ENCODE measurements at places on chromosomes 16 and 17.

DNA sequence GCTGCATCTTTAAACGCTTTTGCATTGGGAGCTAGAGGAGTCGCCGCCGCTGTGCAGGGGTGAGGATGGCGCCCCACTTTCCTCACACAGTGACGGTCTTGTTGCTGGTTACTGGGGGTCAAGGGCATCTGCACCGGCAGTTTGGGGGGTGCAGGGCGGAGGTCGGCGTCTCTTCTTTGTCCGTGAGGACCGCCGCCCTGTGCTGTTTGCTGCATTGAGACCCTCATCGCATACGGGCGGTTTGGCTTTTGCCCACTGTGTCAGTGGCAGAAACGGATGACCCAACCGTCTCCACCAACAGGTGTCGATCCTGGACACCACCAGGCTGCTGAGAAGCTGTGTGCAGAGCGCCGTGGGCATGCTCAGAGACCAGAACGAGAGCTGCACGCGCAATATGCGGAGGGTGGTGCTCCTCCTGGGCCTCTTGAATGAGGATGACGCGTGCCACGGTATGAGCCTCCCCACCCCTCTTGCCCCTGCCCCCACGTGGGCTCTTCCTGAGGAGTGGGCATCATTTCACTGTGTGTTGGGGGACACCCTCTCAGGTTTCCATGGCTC, 61.2 kb upstream of the ENDOV start:
- no peak for DNase-seq

DNA sequence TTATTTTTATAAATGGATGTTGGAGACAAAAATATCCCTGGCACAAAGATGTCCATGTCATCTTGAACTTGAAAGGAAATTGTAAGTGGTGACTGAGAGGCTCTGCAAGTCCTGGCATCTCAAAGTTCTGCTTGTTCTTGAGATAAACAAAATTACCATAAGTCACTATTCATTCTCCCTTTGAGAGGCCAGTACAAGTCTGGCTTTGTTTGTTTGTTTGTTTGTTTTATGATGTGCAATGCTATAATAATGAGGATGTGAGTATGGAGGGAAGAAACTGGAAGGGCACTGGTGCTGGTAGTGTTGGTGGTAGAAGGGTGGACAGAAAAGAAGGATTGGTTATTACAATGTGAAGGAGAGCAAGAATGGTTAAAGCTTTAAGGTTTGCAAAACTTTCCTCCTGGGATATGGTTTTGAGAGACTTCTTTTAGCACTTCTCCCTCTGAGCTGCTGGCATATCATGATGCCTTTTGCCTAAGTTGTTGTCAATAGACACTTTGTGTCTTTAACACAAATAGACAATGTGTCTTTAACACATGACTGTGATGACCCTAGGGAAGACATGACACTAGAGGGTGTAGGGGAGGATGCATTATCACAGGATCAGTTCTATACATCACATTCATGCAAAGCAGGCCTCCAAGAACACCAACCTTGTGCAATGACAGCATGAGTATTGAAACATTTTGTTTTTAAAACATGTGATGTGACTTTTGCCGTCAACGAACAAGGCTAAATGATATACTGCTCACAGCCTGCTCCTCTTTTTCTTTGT, 880.5 kb upstream of the GOT2 start:
- DNase-seq: no peak

- DNase-seq: no peak
Measured at GRCh38 chr16:26220894-26221293, 529.1 kb downstream of the HS3ST4 start.

DNA sequence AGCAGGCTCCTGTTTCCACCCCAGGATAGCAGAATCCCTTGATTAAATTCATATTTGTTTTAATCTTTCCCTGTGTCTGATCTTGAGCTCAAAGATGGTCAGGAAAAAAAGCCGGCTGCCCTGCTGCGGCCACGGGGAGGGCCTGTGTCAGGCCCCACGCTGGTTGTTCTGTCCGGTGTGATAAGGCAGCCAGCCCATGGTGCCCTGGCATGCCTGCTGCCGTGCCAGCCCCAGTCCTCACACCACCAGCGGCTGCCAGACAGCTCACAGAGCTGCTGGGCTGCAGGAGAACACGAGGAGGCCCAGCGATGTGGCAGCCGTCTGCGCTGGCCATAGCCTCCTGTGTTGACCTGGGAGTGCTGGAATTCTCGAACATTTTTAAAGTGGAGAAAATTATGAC, 34.7 kb upstream of the BRD7 start:
- DNase-seq: no peak

DNA sequence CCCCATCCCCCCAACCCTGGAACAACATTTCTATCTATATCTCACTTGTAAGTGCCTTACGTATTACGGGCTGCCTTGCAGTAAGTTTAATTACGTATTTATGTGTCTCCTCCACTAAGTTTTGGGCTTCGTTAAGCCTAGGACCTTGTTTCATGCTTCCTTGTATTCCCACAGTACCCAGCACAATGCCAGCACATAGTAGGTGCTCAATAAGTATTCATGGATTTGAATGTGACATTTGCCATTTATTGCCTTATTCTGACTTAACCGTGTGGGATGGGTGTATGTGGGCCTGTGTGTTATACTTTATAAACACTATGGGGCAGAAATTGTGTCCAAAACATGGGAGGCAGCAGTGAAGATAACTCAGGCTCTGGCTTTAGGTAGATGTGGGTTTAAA, 6.0 kb downstream of the COA3 start:
- DNase-seq: no peak

GRCh38 chr16:87926246-87927194, 9.8 kb downstream of the CA5A start:
- no peak for DNase-seq

GRCh38 chr17:27547301-27547683, 83.7 kb upstream of the LGALS9 start:
- DNase-seq: no peak

- DNase-seq: no peak
Measured at GRCh38 chr17:64780096-64781013, 118.2 kb upstream of the SMURF2 start.

DNA sequence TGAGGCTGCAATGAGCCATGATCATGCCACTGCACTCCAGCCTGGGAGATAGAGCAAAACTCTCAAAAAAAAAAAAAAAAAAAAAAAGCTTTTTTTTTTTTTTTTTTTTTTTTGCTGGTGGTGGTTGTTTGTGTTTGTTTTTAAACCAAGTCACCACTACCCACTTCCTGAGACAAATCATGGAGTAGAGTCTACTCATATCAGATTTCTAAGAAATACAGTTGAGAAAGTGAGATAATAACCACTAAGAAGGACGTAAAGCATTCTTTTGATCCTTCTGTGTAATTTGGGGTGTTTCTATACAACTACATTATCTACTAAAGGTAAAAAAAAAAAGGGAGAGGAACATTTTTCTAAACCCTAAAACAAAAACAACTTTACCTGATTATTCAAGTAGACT, 38.0 kb downstream of the AXIN2 start:
- DNase-seq: no peak

- no peak for DNase-seq
Measured at GRCh38 chr17:9487406-9487805, 88.2 kb downstream of the STX8 start.

DNA sequence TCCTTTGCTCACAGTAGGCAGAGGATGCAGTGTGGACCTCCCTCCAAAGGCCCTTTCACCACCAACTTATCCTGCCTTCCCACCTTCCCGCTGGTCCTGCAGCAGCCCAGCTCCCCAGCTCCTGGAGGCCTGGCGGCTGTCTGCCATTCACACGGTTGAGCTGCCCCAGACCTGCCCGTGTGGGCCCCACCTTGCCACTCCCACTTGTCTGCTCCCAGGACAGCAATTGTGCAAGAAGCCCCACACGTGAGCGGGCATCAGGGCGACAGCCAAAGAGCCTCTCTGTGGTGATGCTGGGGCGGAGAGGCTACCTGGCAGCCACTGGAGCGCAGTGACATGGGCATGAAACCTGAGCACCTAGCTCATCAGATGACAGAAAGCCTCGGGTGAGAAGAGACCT, 248.6 kb upstream of the MAF start:
- DNase-seq: no peak

GRCh38 chr16:80716564-80717139, 87.7 kb downstream of the CDYL2 start:
- no peak for DNase-seq

DNA sequence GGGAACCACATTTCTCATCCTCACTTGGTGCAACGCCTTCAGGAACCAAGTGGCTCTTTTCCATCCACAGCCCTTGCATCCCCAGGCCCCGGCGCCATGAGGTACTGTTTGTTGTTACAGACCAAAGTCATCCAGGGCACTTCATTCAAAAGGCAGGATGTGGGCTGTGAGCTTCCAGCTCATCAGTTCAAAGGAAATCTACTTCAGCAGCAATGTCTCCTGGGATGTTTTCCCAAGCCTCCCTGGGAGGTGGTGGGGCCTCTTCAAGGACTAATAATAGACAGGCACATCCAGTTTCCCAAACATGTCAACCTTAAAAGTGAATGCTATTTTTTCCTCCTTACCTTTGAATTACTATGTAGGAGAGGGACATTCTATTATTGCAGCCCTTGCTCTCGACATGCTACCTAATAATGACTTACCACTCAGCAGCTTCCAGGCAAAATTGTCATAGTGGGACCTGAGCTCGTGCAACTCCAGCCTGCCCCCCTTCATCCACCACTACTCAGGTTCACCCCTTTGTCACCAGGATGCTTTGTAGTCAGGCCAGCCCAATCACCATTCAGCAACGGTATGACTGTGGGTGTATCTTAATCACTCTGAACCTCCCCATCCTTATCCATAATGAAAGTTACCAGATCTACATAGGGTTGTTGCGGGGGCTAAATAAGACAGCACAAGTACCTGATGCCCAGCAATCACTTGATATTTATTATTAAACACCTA, 1.7 kb upstream of the PRKCB start:
- no peak for DNase-seq

- no peak for DNase-seq
Measured at GRCh38 chr17:68344701-68345136, 53.4 kb downstream of the ARSG start.

DNA sequence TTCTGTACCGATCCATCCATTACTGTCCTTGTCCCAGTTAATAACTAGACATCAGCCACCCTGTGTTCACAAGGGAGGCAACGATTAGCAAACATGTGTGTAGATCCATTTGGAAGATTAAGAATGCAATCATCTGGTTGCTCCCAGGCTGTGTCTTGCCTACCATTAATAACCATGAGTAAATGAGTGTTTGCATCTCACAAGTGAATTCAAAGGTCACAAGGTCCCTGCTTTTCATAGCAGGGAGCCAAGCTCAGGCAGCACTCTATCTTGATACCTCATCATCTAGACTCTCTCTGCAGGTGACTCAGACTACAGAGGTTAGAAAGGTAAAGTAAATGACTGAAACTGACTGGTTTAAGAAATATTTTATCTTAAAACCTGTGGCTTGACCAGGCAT, 25.3 kb downstream of the VWA3A start:
- DNase-seq: no peak

- no peak for DNase-seq
Measured at GRCh38 chr17:44552361-44552760, 4.9 kb upstream of the FZD2 start.

DNA sequence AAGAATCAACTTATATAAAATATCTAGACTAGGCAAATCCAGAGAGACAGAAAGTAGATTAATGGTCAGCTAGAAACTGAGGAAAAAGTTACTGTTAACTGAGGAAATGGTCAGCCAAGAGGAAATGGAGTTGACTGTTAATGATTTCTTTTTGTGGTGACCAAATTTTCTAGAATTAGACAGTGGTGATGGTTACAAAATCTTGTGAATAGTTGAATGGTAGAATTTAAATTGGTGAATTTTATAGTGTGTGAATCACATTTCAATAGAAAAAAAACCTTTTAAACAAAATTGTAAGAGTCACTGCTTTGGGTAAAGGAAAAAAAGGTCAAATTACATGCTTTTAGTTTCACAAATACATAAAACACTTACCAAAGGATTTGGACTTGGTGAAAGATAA, 30.0 kb downstream of the APPBP2 start:
- DNase-seq: no peak

DNA sequence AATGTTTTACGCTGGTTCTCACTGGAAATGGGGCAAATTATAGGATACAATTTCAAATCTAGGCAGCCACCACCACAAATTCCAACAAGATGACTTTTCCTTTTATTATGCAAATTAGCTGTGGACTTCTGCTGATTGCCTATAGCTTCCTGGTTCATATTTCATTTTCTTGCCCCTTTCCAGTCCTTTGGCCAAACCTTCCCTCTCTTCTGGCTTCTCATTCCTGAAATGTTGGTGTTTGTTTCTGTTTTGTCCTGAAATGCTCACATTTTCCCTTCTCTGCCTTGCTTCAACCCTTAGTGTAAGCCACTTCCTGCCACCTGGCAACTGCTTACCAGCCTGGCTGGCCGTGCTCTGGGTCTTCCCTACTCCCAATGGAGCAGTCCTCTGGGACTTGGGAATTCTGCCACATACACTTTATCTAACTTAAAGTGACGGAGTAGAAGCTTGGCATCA, 14.0 kb downstream of the PRSS54 start:
- DNase-seq: no peak

DNA sequence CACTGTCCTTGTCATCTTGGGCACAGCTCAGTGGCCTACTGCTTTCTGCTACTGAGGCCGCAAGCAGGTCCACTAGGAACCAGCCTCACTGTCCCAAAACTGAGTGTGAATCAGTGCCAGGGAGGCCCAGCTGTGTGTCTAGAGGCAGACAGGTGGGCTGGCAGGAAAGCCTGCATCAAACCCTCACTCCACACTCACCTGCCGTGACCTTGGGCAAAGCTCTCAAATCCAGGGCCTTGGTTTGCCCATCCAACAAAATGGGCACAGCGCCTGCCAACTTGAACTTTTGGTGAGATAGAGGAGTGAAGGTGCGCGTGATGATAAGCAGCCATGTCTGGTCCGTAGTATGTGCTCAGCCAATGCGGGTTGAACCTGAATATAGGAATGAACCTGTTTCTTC, 14.8 kb downstream of the ATP2C2 start:
- no peak for DNase-seq

DNA sequence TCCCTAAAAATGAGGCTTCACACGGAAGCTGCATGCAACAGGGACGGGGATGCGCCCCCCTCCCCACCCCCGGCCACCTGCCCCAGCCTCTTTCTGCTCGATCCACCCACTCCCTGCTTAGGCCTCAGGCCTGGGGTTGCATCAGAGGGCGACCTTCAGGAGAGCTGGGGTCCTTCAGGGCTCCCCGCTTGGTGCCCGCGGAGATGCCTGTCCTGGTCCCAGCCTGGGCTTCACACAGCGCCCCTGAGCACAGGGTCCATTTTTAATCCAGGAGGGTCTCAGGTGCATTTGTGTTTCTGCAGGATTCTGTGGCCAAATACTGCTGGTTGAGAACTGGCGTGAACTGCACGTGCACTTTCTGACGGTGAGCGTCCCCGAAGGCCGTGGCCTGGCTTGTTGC, 7.4 kb upstream of the APRT start:
- DNase-seq: no peak

DNA sequence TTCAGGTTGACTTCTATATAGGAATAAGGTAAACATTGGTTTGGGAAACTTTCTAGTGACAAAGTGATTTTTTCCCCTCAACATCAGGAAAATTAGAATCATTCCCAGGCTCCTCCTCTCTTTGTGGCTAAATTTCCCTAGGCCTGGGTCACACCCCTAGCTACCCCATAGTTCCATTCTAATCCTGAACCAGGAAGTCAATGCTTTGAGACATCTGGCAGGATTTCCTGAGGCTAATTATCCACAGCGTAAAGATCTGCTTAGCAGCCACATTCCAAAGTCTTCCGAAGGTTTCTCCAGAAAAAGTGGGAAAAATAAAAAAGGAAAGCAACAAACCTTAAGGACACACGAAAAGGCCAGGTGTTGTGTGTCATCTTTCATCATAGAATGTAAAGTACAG, 60.3 kb upstream of the CORO6 start:
- no peak for DNase-seq

- no peak for DNase-seq
Measured at GRCh38 chr17:44279666-44280391, 11.9 kb upstream of the SLC4A1 start.

- DNase-seq: no peak
Measured at GRCh38 chr17:7137171-7137943, 22.7 kb upstream of the ASGR2 start.

Measured in NCI-H1930 (cell line).